ENCODE measurements at places on chromosomes 2 and 18.

DNA sequence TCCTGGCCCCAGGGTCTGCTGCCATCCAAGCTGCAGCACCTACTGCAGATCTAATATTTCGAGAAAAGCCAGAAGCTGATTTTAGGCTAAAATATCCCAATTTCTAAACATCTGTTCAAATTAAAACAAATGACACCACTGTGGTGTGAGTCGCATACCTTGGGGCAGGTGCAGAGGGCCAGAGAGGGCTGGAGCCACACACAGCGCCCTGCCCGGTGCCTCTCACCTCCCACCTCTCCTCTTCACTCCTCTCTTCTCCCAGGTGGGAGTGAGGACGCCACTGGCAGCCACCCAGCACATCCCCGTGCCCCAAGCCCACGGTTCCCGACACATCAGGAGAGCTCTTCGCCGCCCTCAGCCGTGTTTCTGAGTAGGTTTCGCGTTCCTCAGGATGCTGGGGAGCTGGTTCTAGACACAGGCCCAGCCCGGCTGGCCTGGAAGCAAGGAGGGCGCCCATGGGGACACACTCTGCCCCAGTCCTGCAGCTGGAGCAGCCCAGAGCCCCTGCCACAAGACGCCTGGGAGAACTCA, 21.4 kb downstream of the THAP4 start:
- no peak for DNase-seq

DNA sequence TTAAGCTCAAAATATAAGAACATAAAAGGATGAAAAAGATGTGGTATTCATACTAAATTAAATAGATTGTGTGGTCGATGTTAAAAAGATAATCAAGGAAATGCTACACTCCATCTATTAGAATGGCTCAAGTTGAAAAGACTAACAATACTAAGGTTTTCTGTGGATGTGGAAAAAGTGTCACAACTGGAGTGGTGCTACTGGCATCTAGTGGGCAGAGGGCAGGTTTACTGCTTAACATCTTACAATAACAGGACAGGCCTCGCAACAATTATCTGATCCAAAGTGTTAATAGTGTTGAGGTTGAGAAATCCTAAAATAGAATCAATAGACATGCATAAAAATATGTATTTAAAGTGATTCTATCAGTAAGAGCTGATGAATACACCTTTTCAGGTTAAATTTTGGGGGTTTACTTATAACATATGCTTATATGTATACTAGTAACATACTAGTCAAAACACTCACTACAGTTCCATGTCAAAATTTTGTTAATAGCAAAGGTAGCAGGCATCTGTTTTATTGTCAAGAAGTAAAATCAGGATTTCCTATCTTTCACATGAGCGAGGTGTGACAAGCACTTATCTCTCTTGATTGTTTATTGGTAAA, 91.5 kb upstream of the TMEFF2 start:
- no peak for DNase-seq

- no peak for DNase-seq
Measured at GRCh38 chr2:211014376-211014775, 458.0 kb downstream of the CPS1 start.

- no peak for DNase-seq
Measured at GRCh38 chr18:49839012-49839411, 25.7 kb upstream of the ACAA2 start.

- DNase-seq = no peak
Measured at GRCh38 chr2:8457699-8458502, 224.0 kb upstream of the ID2 start.

- DNase-seq = peak; percentile 15
Measured at GRCh38 chr2:214410918-214411554, at the start of gene VWC2L. Gene VWC2L (plus strand): TSS chr2:214411054. CDS start chr2:214414194, 3,140 bp downstream.

DNA sequence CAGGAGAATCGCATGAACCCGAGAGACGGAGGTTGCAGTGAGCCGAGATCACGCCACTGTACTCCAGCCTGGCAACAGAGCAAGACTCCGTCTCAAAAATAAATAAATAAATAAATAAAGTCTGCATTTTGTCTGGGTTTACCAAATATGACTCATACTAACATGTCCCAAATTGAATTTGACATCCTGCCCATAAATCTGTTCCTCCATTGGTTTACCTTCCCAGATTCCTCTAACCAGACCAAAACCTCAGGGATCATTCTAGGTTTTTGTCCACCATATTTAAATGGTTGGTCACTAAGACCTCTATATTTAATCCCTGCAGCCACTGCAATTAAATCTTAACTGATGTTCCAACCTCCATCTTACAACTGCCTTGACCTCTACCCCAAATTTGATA, 150.9 kb downstream of the ATAD2B start:
- DNase-seq = no peak

DNA sequence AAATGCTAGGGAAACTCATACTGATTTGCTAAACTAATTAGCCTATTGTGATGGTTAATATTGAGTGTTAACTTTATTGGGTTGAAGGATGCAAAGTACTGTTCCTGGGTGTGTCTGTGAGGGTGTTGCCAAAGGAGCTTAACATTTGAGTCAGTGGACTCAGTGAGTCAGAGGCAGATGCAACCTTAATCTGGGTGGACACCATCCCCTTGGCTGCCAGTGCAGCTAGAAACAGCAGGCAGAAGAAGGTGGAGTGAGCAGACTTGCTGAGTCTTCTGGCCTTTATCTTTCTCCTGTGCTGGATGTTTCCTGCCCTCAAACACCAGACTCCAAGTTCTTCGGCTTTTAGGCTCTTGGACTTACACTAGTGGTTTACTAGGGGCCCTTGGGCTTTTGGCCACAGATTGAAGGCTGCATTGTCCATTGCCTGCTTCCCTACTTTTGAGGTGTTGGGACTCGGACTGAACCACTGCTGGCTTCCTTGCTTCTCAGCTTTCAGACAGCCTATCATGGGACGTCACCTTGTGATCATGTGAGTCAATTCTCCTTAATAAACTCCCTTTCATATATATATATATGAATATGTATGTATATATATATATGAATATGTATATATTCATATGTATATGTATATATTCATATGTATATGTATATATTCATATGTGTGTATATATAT, 69.7 kb downstream of the RPRM start:
- DNase-seq = no peak

- DNase-seq = no peak
Measured at GRCh38 chr18:63617915-63618234, 26.2 kb downstream of the SERPINB4 start.

DNA sequence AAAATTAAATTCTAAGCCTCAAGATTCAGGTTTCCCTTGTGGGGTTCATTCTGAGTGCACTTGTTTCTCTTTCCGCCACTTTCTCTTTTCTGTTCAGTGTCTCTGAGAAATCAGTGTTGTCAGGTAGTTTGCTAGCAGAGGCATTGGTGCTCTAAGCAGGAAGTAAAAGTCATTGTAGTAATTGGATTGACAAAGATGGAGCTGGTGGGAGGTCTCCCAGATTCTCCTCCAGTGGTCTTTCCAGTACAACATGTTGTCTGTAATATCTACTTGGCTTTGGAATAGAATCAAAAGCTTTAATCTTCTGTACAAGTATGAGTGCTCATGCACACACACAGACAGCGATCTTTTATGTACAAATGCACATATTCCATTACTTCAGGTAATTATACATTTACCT, 135.6 kb downstream of the KLHL14 start:
- DNase-seq = no peak

DNA sequence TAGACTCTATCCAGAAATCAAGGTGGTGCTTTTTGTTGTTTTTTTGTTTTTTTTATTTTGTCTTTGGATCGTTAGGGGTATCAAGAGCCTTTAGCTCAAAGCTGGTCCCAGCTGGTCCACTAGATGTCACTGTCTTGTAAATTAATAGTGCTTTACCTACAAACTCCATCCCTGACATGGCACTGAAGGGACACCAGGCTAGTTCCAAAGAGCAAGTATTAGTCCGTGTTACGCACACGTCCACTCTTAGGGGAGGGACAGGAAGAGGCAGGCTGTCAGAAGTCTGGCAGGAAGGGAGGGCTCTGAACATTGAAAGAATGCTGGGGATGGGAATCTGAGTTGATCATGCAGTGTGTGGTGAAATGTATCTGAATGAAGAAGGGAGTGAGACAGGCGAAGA, 85.9 kb upstream of the CCBE1 start:
- no peak for DNase-seq

DNA sequence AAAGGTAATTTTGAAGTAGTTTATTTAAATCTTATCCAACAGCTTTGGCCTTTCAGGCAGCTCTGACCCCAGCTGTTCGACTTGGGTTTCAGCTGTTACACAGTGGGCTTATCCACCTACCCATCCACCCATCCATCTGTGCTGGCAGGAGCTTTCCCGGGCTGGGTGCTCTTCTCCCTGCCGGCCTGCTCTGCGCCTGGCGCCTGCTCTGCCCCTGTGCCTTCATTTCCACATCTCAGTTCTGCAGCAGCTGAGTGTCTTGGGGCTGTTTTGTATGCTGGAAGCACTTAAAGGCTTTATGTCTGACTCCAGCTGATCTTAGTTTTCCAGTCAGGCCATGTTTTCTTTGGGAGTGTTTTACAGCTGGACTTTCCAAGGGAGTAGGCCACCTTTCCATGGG, 24.2 kb downstream of the LDLRAD4 start:
- DNase-seq = no peak

DNA sequence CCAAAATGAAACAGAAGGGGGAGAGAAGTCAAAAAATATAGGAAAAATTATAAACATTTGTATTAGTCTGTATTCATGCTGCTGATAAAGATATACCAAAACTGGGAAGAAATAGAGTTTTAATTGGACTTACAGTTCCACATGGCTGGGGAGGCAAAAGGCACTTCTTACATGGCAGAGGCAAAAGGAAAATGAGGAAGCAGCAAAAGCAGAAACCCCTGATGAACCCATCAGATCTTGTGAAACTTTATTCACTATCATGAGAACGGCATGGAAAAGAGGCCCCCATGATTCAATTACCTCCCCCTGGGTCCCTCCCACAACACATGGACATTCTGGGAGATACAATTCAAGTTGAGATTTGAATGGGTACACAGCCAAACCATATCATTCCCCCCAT, 79.1 kb downstream of the ZRANB3 start:
- no peak for DNase-seq

DNA sequence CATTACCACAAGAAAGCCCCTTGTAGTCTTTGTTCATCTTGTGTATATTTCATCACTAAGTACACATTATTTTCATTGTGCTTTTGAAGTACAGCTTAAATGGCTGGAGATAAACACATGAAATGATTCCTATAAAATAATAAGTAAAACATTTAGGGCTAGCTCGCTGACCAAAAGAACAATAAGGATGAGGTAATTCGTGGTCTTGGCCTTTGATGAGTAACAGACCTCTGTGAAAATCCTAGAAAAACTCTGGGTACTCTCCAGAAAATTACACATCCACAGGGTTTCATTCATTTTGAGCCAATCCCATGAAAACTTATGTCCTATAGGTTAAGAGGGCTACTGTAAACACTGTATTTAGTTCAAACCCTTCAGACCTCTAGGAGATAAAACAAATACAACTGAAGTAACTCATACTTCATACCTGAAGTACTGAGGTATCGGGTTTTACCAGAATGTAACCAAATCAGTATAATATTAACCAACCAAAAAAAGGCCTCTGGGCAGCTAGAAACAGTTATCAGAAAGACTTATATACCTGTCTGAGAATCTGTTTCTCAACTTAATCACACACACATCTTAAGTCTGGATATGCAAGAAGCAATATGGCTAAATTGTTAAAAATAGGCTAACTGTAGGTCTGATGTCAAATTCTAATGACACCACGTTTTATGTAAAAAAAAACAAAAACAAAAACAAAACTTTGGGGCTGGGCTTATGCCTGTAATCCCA, 31.0 kb downstream of the CFAP36 start:
- no peak for DNase-seq

DNA sequence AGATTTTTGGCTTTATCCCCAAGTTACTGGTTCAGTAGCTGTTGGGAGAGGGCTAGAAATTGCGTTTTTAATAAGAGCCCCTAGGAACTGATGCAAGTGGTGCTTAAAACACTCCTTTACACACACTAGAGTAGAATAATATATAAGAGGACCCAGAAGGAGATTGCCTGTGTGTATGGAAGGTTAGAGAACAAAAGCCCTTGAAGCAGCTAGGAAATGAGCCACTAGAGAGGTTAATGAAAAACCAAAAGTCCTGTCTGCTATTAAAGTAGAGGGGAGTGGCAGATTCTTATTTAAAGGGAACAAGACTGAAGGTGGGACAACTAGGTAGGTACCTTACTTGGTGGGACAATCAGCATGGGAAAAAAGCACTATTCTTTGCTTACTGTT, 14.4 kb upstream of the SLC39A10 start:
- DNase-seq = no peak

DNA sequence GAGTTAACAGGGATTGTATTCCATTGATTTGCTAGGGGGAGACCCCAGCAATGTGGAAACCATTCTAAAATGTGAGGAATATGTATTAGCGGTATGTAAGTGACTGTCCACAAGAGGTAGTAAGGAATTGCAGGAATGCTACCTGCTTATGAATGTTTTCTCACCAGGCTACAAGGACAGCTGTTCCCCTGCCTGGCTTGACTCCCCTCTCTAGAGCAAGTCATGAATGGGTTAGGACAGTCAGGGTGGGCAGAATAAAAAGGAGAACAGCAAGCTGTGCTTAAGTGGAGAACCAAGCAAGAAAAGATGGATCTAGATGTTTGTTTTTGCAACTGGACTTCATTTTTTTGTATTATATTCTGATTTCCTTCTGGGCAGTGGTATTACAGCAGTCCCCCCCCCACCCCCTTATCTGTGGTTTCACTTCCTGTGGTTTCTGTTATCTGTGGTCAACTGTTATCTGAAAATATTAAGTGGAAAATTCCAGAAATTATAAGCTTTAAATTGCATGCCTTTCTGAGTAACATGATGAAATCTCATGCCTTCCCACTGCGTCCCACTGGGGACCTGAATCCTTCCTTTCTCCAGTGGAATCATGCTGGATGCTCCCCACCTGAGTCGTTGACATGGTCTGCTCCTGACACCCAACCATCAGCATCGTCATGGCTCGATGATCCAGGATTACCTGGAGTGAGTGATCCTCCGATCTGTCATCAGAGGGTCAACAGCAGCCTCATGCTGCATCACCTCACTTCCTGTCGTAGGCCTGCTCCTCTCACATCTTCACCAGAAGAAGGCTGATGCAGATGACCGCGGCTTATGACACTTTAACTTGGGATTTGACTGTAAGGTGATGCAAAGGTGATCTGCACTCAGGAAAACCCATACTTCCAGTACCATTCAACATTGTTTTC, 52.2 kb downstream of the VAPA start:
- no peak for DNase-seq

DNA sequence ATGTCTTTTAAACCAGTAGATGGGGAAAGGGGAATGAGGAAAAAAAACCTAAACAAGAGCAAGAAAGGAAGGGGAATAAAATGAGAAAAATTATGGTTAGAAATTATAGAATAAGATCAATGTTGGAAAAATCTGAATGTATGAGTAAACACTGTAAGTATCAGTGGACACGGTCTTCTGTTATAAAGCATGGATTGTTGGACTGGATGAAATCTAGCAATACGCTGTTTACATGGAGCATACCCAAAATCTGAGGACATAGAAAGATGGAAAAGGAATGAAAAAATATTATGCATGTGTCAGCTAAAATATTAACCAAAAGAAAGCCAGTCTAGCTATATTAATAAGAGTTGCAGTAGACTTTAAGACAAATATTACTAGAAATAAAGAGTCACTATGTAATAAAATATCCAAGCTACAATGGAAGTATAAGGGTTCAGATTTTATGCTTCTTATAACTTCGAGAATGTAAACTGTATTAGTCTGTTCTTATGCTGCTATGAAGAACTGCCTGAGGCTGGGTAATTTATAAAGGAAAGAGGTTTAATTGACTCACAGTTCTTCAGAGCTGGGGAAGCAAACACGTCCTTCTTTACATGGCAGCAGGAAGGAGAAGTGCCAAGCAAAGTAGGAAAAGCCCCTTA, 32.4 kb downstream of the DDX1 start:
- no peak for DNase-seq

- no peak for DNase-seq
Measured at GRCh38 chr18:78994977-78995582, 15.5 kb downstream of the SALL3 start.
